Activated CD8-positive, alpha-beta T cell treated with anti-CD3 and anti-CD28 coated beads, Interleukin-2, amount 10 ng/mL, durations not matched to agents 7 days and 5 days (primary cell): ENCODE measurements at places on chromosomes 3 and 15.

GRCh38 chr3:106806964-106807363 lies 570.3 kb upstream of the CCDC54 start:
- H3K27ac ChIP-seq = no peak overlapping the region
- no peak for DNase-seq
- H3K4me1 ChIP-seq = no peaks in the 10 kb centered on the region

- H3K4me1 ChIP-seq = no peaks in the 10 kb centered on the region
- no peak overlapping the region for H3K4me3 ChIP-seq
- no peak for DNase-seq
- H3K27me3 ChIP-seq = no peaks in the 10 kb centered on the region
- H3K36me3 ChIP-seq = peaks cover 2% of the 10 kb centered on the region
Observed at GRCh38 chr3:158368271-158368670, 202.7 kb upstream of the MLF1 start.

- peaks cover 6% of the 10 kb centered on the region for H3K27me3 ChIP-seq
- no peak overlapping the region for H3K4me3 ChIP-seq
- H3K36me3 ChIP-seq = no peaks in the 10 kb centered on the region
Observed at GRCh38 chr15:80573606-80574005, 121.5 kb upstream of the ABHD17C start.

DNA sequence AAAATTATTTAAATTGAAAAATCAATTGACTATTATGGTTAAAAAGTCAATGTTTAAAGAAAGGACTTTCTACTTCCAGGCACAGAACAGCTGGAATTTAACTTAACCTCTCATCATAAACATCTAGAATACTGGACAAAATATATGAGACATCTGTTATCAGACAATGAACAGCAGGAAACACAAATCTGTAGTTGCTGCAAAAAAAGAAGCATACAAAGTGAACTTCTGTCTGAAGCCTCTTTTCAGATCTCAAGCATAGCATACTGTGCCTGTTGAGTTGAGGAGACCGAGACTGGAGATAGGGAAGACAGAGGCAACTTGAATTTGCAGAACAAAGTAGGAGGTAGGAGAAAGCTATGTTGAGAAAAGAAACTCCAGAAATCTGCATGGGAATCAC lies 140.0 kb upstream of the CBLB start:
- H3K27ac ChIP-seq = no peak overlapping the region
- no peak overlapping the region for H3K4me3 ChIP-seq
- H3K27me3 ChIP-seq = no peaks in the 10 kb centered on the region
- no peak for DNase-seq
- peaks cover 14% of the 10 kb centered on the region for H3K36me3 ChIP-seq

DNA sequence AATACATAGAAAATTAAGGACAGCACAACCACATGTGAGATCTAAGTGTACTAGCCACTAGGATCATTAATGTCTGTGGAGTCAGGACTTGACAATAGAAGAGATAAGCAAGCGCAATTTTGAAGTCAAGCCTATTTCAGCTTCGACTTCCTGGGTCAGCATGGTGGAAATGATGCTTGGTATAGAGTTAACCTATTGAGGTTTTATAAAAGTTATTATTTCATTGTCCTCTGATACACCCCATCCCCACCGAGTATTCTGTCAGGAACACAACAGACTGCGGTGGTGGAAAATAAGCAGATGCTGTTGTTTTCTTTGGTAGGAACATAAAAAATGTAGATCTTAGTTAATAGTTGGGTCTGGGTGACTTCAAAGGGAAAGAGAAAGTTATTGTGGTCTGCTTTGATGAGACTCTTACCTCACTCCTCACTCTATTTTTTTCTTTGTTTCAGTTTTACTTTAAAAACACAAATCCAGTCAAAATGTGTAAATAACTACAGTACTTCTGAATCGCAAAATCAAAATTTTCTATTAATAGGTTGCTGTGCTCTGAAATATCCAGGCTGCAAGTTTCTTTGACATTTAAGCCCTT lies 82.1 kb downstream of the IL5RA start:
- H3K4me3 ChIP-seq = peak overlapping the region; percentile 13
- DNase-seq = no peak
- H3K4me1 ChIP-seq = peaks cover 10% of the 10 kb centered on the region

DNA sequence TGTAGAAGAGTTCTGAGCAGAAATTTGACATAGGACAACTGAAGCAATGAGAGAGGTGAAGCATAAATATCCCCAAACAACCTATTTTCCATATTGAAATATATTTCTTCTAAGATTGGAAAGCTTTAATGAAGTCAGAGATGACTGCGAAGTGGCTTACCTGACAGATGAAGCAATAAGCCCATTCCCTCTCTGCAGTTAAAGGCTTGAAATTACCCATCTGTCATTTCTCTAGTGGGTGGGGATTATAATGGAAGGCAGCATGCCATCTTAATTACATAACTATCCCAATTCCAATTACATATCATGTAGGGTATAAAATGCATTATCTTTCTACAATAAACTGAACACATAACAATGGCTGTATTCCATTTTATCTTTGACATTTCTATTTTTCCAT lies 1070.5 kb downstream of the SI start:
- H3K4me3 ChIP-seq = no peak overlapping the region
- no peaks in the 10 kb centered on the region for H3K36me3 ChIP-seq
- no peaks in the 10 kb centered on the region for H3K27me3 ChIP-seq
- no peak for DNase-seq

GRCh38 chr3:151262871-151263525 lies 15.3 kb downstream of the P2RY14 start:
- no peak overlapping the region for H3K4me3 ChIP-seq
- no peak overlapping the region for H3K27ac ChIP-seq
- H3K27me3 ChIP-seq = peaks cover 6% of the 10 kb centered on the region
- peaks cover 4% of the 10 kb centered on the region for H3K36me3 ChIP-seq
- no peak for DNase-seq

GRCh38 chr15:90059208-90059985 lies 42.9 kb downstream of the IDH2 start:
- H3K27me3 ChIP-seq = no peaks in the 10 kb centered on the region
- peak overlapping the region; percentile 84 for H3K27ac ChIP-seq
- DNase-seq = peak; percentile 82
- H3K4me3 ChIP-seq = peak overlapping the region; percentile 45
- peaks cover 3% of the 10 kb centered on the region for H3K36me3 ChIP-seq
- H3K4me1 ChIP-seq = peaks cover 54% of the 10 kb centered on the region

GRCh38 chr3:31262201-31262600 lies 270.5 kb upstream of the STT3B start:
- H3K36me3 ChIP-seq = peaks cover 2% of the 10 kb centered on the region
- no peak overlapping the region for H3K4me3 ChIP-seq
- no peak for DNase-seq
- H3K4me1 ChIP-seq = no peaks in the 10 kb centered on the region
- H3K27ac ChIP-seq = no peak overlapping the region

DNA sequence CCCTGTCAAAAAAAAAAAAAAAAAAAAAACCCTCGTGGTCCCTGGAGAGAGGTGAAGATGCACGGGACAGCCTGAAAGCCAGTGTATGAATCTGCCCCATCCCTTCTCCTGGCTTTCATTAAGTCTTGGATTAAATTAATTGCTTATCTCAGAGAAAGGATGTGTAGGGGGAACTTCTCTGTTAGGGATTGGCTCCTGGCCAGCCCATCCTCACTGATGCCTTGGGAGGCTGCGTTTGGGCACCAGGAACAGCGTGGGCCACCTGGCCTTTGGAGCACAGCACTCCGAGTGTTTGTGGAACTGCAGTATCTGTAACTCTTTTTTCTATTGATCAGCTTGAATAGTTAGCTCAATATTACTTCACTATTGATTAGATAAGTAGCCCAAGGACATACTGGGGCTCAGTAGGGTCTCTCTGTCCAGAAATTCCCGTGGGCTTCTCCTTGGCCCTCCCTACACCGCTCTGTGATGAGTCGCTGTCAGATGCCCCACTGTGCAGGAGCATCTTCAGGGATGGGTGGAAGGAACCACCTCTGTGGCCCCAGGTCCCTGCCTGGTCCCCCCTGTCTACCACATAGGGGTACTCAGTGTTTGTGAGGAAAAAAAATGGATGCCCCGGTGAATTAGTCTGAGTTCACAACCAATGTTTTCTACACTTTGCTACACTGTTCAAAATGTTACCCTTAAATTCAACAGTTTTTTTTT lies 2.0 kb downstream of the PXYLP1 start:
- H3K36me3 ChIP-seq = peaks cover 25% of the 10 kb centered on the region
- DNase-seq = no peak
- no peak overlapping the region for H3K27ac ChIP-seq
- peak overlapping the region; percentile 31 for H3K4me3 ChIP-seq
- no peaks in the 10 kb centered on the region for H3K27me3 ChIP-seq
